Right atrium auricular region (tissue), 2 donors: ENCODE measurements at places on chromosomes 4 and X. TPM values are rescaled to one million over a fixed set of nuclear protein-coding genes. Genes with fewer than 3 reads are reported as not detected.

Gene TRO
- 4.9 TPM for total RNA-seq

Gene DMRTC1
- total RNA-seq, result not detected

Gene CFAP47
- not detected for total RNA-seq

Gene SPANXN3
- not detected for total RNA-seq

Gene LEF1
- total RNA-seq, result not detected

- no peaks in the 10 kb centered on the region for H3K36me3 ChIP-seq
- H3K4me1 ChIP-seq, result no peaks in the 10 kb centered on the region
- no peak for DNase-seq
- H3K27ac ChIP-seq, result peak overlapping the region; percentile 77
- H3K4me3 ChIP-seq, result peak overlapping the region; percentile 11
These were observed 45.9 kb downstream of the GAB1 start for GRCh38 chr4:143382596-143382995.

GRCh38 chrX:43958529-43958928 lies 14.7 kb downstream of the NDP start:
- H3K27me3 ChIP-seq, result no peaks in the 10 kb centered on the region
- no peak overlapping the region for H3K27ac ChIP-seq
- no peak overlapping the region for H3K4me3 ChIP-seq
- H3K36me3 ChIP-seq, result no peaks in the 10 kb centered on the region
- DNase-seq, result no peak
- no peaks in the 10 kb centered on the region for H3K4me1 ChIP-seq

GRCh38 chr4:145939441-145939750 lies 773 bp upstream of the ZNF827 start:
- H3K4me3 ChIP-seq, result no peak overlapping the region
- DNase-seq, result no peak
- H3K27ac ChIP-seq, result no peak overlapping the region
- H3K4me1 ChIP-seq, result peaks cover 20% of the 10 kb centered on the region
- no peaks in the 10 kb centered on the region for H3K36me3 ChIP-seq
- no peaks in the 10 kb centered on the region for H3K27me3 ChIP-seq

GRCh38 chrX:3598046-3598605 lies 115.3 kb downstream of the PRKX start:
- no peak overlapping the region for H3K27ac ChIP-seq
- no peaks in the 10 kb centered on the region for H3K36me3 ChIP-seq
- H3K4me3 ChIP-seq, result no peak overlapping the region
- no peak for DNase-seq
- H3K27me3 ChIP-seq, result no peaks in the 10 kb centered on the region

GRCh38 chrX:13894888-13895565 lies 78.1 kb upstream of the GPM6B start:
- no peaks in the 10 kb centered on the region for H3K36me3 ChIP-seq
- H3K27ac ChIP-seq, result peak overlapping the region; percentile 23
- no peak for DNase-seq
- H3K4me1 ChIP-seq, result no peaks in the 10 kb centered on the region

DNA sequence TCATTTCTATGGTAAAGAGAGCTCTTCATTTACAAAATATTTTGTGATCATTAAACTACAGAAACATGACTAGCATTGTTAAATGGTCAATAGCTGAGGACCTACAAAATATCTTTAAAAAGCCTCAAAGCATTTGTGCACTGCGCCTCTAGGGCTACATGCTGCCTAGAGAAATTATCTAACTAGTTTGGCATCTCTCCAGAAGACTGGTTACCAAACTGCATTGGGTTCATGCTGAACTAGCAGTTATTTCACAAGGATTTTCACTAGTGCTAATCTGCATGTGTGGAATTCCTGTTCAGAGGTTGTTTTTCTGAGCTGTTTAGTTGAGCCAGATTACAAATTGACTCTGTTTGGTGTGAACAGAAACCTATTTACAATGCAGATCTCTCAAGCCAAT lies 58.5 kb upstream of the PITX2 start:
- no peaks in the 10 kb centered on the region for H3K4me1 ChIP-seq
- DNase-seq, result no peak
- H3K4me3 ChIP-seq, result no peak overlapping the region
- H3K36me3 ChIP-seq, result no peaks in the 10 kb centered on the region
- no peak overlapping the region for H3K27ac ChIP-seq
- no peaks in the 10 kb centered on the region for H3K27me3 ChIP-seq

GRCh38 chr4:35604724-35605123 lies 639.6 kb downstream of the ARAP2 start:
- H3K36me3 ChIP-seq, result no peaks in the 10 kb centered on the region
- no peaks in the 10 kb centered on the region for H3K4me1 ChIP-seq
- DNase-seq, result no peak
- H3K27me3 ChIP-seq, result no peaks in the 10 kb centered on the region
- H3K27ac ChIP-seq, result no peak overlapping the region
- no peak overlapping the region for H3K4me3 ChIP-seq

- no peaks in the 10 kb centered on the region for H3K27me3 ChIP-seq
- no peak overlapping the region for H3K4me3 ChIP-seq
- H3K36me3 ChIP-seq, result no peaks in the 10 kb centered on the region
- no peaks in the 10 kb centered on the region for H3K4me1 ChIP-seq
These were observed 88.6 kb downstream of the ARHGAP36 start for GRCh38 chrX:131146702-131147101.

GRCh38 chr4:26145212-26145611 lies 175.6 kb upstream of the RBPJ start:
- DNase-seq, result no peak
- H3K27me3 ChIP-seq, result no peaks in the 10 kb centered on the region
- H3K4me1 ChIP-seq, result no peaks in the 10 kb centered on the region
- no peak overlapping the region for H3K27ac ChIP-seq
- no peaks in the 10 kb centered on the region for H3K36me3 ChIP-seq
- no peak overlapping the region for H3K4me3 ChIP-seq

DNA sequence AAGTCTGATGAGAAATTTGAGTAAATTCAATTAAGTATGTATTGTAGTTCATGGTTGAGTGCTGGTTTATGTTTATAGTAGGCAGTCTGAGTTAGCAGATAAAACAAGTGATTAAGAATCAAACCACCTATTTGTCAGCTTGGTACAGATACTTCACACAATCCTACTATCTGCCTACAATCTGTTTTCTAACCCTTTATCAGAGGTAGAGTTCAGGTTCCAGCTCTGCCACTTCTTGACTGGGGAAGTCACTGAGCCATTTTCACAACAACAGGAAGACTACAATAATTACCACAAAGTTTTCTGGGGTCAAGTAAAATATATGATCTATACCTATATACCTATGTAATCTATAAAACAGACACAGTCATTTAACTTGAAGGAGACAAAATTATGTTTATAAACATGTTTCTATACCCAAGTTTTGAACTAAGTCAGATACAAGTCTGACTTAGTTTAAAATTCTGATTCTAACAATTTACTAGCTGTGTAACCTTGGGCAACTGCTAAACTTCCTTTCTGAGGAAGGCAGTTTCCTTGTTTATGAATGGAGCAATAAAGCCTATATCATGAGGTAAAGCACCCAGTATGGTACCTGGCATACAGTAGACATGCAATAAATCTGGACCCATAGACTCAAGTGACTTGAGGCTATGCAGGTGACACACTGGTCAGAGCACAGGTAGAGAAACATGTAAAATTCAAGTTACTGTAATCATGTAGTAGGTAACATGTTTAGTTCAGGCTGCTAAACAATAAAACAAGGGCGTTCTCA lies 37.2 kb upstream of the BDH2 start:
- H3K27me3 ChIP-seq, result no peaks in the 10 kb centered on the region
- H3K27ac ChIP-seq, result no peak overlapping the region
- no peaks in the 10 kb centered on the region for H3K4me1 ChIP-seq

DNA sequence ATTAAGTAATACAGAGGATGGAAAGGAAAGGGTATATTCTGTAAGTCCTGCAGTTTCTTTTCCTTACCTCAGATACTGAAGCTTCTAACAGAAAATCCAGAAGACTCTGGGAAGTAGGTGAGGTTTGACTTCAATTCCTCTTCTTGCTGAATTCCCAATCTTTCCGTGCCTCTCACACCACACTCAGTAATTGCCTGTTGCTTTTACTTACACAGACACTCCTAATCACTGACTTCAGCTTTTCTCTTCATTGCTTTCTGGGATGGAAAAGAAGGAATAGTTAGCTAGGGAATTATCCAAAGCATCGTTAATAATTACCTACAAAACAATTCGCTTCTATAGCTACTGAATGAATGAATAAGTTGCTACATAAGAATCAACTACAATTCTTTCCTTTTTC lies 163.6 kb downstream of the FBXO8 start:
- DNase-seq, result no peak
- no peaks in the 10 kb centered on the region for H3K4me1 ChIP-seq
- no peaks in the 10 kb centered on the region for H3K27me3 ChIP-seq
- H3K27ac ChIP-seq, result no peak overlapping the region
- H3K36me3 ChIP-seq, result no peaks in the 10 kb centered on the region

- no peak overlapping the region for H3K4me3 ChIP-seq
- no peaks in the 10 kb centered on the region for H3K4me1 ChIP-seq
- no peak for DNase-seq
- no peak overlapping the region for H3K27ac ChIP-seq
- H3K27me3 ChIP-seq, result no peaks in the 10 kb centered on the region
These were observed 147.4 kb upstream of the GATB start for GRCh38 chr4:151908201-151908600.

GRCh38 chr4:165060938-165061337 lies 7.3 kb downstream of the TRIM75 start:
- H3K27me3 ChIP-seq, result no peaks in the 10 kb centered on the region
- no peak for DNase-seq
- no peak overlapping the region for H3K4me3 ChIP-seq
- H3K4me1 ChIP-seq, result no peaks in the 10 kb centered on the region

DNA sequence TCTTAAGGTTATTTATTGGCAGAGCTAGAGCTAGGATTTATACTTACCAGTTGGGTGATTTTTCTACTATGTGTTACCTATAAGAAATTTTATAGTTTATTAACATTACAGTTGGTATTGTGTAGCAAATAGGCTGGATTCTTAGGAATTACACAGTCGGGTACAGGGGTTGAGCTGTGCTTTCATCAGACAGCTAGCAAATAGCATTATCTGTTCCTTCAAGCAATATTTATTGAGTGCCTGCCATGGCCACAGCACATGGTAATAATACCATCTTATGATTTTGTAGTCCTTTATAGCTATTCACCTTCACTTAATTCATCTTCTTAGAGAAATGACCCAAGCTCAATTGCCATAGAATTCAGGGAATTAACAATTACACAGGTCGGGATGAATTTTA lies 109.4 kb upstream of the PACRGL start:
- H3K27ac ChIP-seq, result no peak overlapping the region
- H3K27me3 ChIP-seq, result no peaks in the 10 kb centered on the region
- H3K4me3 ChIP-seq, result no peak overlapping the region
- H3K4me1 ChIP-seq, result no peaks in the 10 kb centered on the region
- no peak for DNase-seq

GRCh38 chr4:38279650-38280322 lies 319.6 kb downstream of the PTTG2 start:
- H3K27me3 ChIP-seq, result no peaks in the 10 kb centered on the region
- H3K27ac ChIP-seq, result no peak overlapping the region
- DNase-seq, result no peak
- H3K4me3 ChIP-seq, result no peak overlapping the region
- peaks cover 8% of the 10 kb centered on the region for H3K4me1 ChIP-seq

GRCh38 chr4:15550491-15550890 lies 80.8 kb downstream of the CC2D2A start:
- peaks cover 5% of the 10 kb centered on the region for H3K36me3 ChIP-seq
- no peaks in the 10 kb centered on the region for H3K4me1 ChIP-seq
- no peaks in the 10 kb centered on the region for H3K27me3 ChIP-seq
- no peak overlapping the region for H3K27ac ChIP-seq
